Stimulated activated CD4-positive, alpha-beta T cell treated with anti-CD3 and anti-CD28 coated beads, Interleukin-4, amount 100 ng/mL, for 48 hours (primary cell): ENCODE measurements at places on chromosomes 6 and 20.

DNA sequence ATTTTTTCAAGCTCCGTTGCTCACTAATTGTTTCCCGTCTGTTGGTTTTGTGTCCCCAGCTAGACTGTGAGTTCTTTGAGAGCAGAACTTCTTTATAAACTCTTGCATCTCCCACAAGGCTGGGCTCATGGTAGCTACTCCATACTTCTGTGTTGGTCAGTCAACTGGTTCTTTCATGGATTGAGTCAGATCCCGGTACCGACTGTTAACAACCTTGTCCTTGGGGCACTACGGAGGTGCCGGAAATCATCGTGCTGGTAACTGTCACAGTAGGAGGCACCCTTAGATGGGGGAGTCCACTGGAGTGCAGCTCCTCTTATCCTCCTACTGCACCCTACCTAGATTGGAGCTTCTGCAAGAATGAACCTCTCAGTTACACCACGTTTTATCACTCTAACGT, 8.6 kb upstream of the STX16 start:
- DNase-seq, result no peak

DNA sequence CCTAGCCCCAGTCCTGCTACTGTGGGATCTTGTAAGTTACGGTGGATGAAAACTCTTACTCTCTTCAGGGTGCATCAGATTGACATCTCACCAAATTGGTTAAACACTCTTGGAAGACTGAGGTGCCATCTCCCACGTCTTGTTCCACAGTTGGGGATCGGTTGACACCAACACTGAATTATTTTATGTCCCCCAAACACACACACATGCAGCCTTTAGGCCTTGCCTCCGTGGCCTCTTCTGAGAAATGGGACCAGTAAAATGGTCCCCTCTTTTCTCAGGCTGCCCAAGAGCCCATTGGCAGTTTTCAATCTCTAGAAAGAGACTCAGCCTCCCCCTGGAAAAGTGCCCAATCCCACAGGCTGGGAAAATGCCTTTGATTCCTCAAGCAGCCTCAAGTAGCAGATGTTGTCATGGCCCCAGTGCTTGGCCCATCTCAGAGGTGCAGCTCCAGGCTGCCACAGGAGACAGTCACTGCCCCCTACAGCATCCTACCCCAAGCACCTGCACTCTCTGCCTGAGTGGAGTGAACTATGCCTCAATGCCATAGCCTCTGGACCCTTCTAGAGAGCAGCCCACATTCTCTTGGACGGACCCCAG, 163.9 kb downstream of the ANKRD60 start:
- no peak for DNase-seq

DNA sequence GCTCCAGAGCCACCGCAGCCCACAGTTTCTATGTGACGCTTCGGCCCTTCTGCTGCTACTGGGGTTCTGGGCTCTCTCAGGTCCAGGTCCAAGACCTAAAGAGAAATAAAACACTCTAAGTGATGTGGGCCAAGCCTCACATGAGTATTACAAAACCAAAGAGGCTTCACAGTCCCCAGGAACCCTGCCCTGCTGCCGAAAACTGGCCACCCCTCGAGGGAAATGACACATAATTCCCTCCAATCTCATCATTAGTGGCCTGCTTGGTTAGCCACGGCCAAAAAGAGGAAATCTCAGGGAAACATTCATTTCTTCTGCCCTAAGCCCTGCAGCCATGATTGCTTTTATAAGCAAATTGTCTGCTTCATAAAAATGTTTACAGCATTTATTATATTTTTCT, 32.5 kb downstream of the DLL1 start:
- DNase-seq, result no peak

DNA sequence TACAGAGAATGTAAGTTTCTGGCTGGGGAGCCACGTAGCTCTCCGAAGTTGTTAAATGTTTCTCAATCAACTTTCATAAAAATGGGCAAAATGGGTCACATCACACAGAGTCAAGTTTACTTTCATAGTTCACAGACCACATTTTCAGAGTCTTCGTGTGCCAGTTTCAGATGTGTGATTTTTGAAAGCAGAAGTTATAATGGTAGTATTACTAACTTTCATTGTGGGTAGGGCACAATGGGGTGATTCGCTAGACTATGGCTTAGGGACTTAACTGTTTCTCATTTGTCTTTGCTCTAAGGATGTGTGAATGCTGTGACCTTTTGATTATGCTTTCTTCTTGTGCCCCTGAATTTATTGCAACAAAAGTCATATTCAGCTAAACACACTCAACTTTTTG, 109.0 kb upstream of the SUPT3H start:
- no peak for DNase-seq

GRCh38 chr6:101597693-101598092, 204.2 kb downstream of the GRIK2 start:
- DNase-seq, result no peak

DNA sequence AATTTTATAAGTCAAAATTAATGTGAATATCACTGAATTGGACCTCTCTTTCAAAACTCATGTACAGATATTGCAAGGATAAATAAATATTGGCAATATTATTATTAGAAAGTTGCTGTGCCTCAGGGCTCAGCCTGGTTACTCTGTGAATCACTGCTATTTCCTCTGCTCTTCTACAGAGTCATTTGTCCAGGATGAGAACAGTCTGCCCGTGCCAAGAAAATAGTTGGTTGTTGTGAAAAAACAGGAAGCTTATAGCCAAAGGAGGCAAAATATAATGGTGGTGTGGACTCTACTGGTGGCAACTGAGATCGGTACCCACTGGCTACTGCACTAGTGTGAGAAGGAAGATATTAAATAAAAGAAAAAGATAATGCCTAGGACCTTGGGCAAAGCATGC, 93.6 kb downstream of the RIMS1 start:
- DNase-seq, result no peak

DNA sequence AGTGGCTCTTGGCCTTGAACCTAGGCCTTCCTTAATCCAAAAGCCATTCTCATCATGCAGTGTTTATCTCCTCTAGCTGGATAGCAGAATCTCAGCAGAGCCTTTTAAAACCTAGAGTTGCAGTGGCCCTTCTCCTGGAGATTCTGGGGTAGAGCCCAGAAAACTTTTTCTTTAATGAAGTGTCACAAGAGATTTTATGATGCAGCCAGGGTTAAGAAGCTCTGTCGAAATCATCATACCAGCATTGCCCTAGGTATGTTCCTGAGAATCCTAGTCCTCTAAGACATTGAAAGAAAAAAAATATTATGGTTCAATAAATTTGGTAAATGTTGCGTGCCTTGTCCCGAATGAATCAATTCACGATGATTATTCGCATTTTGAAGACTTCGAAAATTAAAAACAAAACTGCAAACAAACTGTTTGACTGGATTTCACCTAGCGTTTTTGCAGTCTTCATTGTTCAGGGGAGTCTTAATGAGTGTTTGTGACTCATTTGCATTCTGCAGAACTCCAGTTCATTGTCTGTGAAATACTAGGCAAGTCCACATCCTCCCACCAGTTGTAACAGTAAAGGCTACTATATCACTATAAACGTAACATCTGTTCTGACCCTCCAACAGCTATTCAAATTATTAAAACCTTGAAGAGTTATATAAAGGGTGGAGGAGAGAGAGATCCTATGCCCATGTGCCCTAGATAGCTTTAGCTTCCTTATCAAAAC, 198.6 kb downstream of the UST start:
- no peak for DNase-seq

GRCh38 chr6:155170519-155170918, 93.3 kb upstream of the CLDN20 start:
- DNase-seq, result no peak

DNA sequence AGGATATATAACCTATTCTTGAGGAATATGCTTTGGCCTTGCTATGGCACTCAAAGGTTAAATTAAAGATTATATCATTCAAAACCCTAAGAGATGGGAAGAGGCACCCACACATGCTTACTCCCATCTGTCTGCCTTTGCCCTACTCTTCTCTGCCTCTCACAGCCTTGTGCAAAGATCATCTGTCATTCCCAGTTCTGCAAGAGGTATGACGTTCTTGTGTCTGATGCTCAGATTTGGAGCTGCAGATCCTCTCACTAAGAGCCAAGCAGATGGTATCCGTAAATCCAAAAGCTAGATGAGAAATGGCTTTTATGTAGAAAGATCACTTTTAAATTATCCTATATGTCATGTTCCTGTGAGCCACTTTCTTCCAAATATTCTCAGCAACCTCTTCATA, 112.0 kb downstream of the GPR63 start:
- no peak for DNase-seq

- DNase-seq, result no peak
These were observed 202.7 kb downstream of the CLIC5 start for GRCh38 chr6:45812922-45813321.

GRCh38 chr6:132471787-132472186, 41.1 kb downstream of the STX7 start:
- no peak for DNase-seq

GRCh38 chr6:34695729-34696188, 808 bp downstream of the ILRUN start:
- no peak for DNase-seq

- peak; percentile 40 for DNase-seq
These were observed 106.5 kb downstream of the ATP9A start for GRCh38 chr20:51661609-51662178.

DNA sequence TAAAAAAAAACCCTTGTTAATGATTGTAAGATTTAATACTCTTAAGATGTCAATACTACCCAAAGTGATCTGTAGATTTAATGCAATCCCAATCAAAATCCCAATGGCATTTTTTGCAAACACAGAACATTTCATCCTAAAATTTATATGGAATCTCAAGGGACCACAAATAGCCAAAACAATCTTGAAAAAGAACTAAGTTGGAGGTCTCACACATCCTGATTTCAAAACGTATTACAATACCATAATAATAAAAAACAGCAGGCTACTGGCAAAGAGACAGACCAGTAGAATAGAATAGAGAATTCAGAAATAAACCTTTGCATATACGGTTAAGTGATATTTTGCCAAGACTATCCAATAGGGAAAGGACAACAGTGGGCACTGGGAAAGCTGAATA, 331.9 kb upstream of the JARID2 start:
- DNase-seq, result no peak

DNA sequence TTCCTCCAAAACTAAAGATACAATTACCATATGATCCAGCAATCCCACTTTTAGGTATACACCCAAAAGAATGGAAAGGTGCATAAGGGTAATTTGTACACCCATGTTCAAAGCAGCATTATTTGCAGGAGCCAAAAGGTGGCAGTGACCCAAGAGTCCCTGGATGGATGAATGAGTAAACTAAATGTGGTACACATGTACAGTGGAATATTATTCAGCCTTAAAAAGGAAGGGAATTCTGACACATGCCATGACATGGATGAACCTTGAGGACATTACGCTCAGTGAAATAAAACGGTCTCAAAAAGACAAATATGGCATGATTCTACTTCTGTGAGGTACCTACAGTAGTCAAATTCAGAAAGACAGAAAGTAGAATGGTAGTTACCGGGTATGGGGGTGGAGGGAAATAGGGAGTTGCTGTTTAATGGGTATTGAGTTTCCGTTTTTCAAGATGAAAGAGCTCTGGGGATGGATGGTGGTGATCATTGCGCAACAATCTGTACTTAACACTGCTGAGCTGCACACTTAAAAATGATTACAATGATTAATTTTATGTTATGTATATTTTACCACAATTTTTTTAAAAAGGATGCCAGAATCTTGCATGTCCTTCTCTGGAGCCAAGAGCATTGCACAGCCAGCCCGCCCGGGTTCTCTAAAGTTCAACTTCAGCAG, 518.9 kb upstream of the JARID2 start:
- no peak for DNase-seq

GRCh38 chr20:4134355-4134834, 119.0 kb upstream of the RNF24 start:
- no peak for DNase-seq

DNA sequence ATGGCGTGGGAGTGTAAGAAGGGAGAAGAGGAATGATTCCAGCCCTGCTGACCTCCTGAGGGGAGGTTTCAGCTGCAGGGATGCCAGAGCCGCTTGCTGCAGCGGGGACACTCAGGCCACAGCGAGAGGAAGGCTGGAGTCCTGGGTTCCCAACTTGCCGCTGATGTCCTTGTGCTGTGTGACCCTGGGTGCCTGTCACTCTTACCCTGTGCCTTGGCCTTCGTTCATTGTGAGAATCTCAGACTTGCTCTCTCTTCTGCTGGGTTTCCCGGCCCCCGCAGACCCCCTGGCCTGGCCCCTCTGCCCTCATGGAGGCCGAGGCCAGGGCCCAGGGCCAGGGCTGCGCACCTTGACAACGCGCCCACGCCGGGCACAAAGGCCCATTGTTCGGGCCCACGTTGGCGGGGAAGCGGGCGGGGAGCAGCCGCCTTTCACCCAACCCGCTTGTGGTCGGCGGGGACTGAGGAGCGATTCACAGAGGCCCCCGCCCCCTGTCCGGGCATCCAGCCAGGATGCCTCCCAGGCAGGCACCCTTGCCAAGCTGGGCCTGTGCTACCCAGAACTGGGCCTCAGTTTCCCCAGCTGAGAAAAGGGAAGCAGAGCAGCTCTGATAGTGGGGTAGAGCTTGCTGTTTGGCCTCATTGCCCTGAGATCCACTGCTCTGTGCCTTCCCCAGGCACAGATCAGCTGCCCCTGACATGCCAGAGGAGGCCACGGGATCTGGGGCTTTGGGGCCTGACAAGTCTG, 52.4 kb downstream of the CEBPB start:
- DNase-seq, result no peak

GRCh38 chr20:49460131-49460530, 22.3 kb downstream of the KCNB1 start:
- no peak for DNase-seq

GRCh38 chr6:129235167-129236000, 352.4 kb downstream of the LAMA2 start:
- DNase-seq, result no peak

DNA sequence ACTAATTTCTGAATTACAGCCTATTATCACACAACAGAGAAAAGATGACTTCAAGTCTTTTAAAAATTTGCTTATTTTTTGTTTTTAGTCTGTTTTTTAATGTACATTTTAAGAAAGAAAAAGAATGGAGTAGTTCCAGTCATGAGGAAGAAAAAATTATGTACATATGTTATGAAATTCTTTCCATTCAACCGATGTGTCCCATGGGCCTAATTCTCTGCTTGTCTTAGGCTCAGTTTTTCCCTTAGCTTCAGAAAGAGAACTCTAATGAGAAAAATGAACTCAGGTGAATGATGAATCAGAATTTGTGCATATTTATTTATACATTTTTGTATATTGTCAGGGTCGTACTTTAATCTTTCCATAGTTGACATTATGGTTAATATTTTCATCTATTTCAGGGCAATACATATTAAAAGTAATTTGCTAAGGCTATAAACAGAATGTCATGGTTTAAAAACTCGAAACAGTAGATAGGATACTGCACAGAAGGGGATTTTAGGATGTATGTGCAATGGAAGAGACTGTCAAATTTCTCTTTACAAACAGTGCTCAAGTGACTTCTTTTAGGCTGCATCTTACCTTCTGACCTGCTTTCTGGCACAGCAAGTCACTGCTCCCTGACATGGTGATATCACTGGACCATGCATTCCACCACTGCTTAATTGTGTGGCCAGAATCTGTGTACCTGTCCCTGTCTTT, 153.1 kb downstream of the EPHA7 start:
- DNase-seq, result no peak

DNA sequence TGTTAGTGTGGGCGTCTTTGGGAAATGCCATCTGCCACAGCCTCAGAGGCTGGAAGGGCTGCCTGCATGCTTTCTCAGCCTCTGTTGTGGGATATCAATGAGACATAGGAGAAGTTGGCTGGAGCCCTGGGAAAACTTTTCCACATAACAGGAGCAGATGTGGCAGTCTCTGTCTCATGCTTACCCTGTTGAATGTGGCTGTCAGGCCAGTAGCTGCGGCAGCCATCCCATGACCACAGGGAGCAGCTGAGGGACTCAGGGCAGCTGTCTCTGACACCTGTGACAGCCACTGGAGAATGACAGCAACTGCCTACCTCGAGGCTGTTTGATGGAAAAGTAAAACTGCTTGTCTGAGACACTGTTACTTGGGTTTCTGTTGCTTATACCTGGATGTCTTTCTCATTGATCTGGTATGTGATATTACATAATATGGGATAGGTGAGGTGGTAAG, 64.4 kb downstream of the TULP4 start:
- no peak for DNase-seq
